A549 (cell line): ENCODE measurements at places on chromosomes 16 and 17.

DNA sequence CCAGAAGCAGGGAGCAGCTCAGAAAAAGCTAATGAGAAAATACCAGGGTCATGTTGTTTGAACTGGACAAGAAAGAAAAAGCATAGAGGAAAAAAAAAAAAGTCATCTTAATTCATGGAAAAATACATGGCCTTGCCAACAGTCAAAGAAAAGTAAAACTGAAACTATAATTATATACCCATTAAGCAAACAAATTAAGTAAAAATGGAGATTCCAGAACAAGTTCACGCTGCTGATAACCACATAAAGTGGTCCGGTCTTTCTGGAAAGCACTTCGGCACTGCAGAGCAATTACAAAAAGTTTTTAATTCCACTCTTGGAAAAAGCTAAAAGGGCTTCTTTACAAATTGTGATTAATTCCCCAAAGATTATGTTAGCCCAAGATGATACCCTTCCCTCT lies 12.4 kb upstream of the P2RX5 start:
- DNase-seq = no peak

DNA sequence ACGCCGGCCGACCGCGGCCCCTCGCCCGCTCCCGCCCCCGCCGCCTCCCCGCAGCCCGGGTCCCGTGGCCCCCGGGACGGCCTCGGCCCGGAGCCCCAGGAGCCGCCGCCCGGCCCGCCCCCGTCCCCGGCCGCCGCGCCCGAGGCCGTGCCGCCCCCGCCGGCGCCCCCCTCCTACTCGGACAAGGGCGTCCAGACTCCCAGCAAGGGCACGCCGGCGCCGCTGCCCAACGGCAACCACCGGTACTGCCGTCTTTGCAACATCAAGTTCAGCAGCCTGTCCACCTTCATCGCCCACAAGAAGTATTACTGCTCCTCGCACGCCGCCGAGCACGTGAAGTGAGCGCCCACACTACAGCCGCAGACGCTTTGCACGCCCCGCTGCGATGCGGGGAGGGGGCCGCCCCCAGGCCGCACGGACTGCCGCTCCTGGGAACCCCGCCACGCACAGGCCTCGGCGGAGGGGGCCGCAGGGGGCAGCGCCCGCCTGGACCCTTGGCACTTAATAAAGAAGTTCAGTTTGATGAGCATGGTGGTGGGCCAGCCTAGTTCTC lies 35.5 kb upstream of the ZC3H18 start:
- peak; percentile 69 for DNase-seq

- no peak for DNase-seq
Measured at GRCh38 chr16:400061-400591, 1.6 kb upstream of the DECR2 start.

- no peak for DNase-seq
Measured at GRCh38 chr17:42240201-42240600, 36.0 kb downstream of the STAT5B start.

- DNase-seq = no peak
Measured at GRCh38 chr17:39045948-39046679, 78.9 kb upstream of the FBXO47 start.

GRCh38 chr17:13462673-13463124 lies 139.0 kb downstream of the HS3ST3A1 start:
- no peak for DNase-seq

DNA sequence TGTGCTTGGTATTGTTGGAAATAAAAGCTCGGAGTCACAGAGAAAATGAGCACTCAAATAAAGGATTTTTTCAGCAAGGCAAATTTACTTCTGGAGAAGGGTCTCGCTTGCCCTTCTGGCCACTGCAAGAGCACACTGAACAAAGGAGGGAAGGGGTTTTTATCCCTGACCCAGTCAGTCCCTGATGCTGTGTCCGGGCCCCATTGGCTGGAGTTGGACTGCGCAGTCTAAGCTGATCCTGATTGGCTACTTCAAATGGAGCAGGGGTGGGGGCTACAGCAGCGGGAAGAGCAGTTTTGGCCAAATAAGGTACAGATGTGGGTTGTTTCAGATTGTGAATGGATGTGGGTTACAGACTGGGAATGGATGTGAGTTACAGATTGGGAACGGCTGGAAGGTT lies 4.3 kb upstream of the NLRP1 start:
- no peak for DNase-seq

GRCh38 chr17:81713004-81713555 lies 996 bp downstream of the SLC25A10 start:
- no peak for DNase-seq

GRCh38 chr17:73285603-73285908 lies 23.9 kb upstream of the CPSF4L start:
- no peak for DNase-seq

DNA sequence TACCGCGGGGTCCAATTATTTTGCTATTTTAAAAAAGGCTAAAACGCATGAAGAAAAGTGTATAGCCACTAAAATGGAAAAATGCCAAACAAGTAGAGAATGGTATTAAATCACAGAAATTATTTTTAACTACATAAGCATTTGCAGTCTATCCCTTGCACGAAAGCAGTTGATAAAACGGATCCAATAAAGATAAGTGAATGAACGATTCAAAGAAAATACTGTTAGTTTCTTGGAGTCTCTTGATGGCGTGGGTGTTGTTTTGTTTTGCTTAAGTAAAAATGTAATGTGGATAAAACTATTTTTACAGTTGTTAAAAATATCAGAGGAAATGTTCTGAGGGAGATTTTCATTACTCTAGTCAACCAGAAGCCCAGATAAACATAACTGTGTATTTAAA lies 9.3 kb downstream of the HS3ST3A1 start:
- DNase-seq = no peak

DNA sequence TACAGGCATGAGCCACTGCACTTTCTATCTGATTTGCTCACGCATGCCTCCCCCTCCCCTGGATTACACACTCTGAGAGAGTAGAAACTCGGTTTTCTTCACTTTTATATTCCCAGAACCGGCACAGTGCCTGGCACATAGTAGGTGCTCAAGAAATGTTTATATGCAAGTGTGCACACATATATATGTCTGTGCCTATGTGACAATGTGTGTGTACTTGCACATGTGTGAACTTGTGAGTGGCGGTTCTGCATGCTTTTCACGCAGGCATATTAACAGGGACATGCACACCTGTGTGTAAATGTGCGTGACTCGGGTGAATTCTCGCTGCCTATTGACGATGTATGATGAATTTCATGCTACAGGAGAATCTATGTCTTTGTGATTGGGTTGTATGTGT lies 22.1 kb upstream of the IL21R start:
- no peak for DNase-seq

DNA sequence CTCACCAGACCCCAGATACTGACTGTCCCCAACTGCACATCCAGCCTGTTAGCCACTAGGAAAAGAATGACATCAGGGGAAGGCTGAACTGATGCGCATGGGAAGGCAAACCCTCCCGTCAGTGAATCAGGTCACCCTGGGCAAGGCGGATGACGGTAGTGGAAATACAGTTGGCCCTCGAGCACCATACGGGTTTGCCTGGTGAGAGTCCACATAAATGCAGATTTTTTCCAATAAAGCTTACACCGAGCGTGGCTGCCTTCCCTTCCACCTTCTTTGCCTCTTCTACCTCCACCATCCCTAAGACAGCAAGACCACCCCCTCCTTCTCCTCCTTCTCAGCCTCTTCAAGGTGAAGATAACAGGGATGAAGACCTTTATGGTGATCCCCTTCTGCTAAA lies 236.1 kb upstream of the TNRC6C start:
- DNase-seq = no peak

DNA sequence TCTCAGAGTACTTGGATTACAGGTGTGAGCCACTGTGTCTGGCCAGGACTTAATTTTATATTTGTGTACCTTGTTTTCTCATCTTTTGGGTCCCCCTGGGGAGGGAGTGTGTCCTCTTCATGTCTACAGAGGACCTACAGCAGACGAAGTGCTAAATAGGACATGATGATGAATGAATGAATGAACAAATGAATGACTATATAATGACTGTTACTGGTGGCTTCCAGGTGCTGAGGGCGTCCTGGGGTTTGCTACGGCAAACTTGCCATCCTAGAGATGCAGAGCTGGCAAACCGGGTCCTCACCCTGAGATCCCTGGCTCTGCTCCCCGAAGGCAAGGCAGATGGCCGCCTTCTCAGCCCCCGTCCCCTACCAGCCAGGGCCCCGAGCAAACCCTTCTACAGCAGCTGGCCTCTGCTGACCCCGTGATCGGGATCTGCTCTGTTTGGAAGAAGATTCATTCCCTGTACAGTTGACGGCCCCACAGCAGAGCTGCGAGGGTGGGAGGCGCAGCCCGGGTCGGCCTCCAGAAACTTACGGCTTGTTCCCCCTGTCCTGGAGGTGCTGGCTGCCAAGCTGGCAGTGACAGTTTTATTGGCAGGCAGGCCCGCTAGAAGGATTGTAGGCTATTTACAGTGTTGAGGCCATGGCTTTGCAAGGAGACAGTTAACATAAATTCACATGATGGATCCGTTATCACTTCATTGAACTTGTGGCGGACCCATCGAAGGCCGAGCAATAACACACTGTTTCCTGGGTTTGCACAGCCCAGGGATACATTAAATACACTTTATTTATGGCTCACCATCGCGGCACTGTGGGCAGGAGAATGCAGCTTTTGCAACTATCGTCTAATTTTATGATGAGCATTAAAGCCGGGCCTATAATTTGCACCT lies 197.7 kb upstream of the GSE1 start:
- no peak for DNase-seq

- no peak for DNase-seq
Measured at GRCh38 chr16:80299416-80299815, 241.4 kb upstream of the DYNLRB2 start.

DNA sequence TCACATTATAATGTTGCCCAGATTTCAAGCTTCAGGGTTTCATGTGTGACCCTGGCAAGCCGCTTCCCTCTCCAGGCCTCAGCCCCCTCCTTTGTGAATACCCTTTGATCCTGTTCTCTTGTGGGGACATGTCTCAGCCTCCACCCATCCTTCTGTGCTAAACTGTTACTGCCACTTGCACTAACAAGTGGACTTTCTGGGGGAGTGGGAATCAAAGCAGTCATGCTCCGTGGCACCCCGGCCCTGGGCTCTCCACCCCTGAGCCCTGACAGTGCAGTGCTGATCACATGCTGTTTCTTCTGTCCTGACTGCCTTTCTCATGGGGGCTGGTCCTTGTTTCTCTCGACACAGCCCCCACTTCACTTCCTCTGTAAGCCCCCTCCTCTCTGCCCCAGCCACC lies 9.7 kb upstream of the DCAF7 start:
- no peak for DNase-seq

DNA sequence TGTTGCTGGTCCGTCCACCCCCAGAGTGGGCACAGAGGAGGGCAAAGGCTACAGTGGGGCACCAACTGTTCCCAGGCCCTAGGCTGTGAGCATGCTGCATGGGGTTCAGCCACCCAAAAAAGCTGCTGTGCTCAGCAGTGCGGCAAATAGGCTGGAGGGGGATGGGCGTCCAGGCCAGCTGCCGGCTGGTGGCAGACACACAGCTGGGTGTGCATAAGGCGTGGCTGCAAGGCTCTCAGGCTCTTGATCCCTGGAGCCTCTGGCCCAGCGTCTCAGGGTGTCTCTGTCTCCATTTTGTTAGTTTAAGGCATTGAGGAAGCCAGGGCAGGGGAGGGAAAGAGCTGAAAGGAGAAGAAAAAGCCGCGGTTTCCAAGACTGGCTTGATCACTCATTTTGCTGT lies 8.8 kb downstream of the RPL19 start:
- DNase-seq = no peak

GRCh38 chr17:54339731-54340130 lies 517.0 kb downstream of the KIF2B start:
- DNase-seq = no peak

DNA sequence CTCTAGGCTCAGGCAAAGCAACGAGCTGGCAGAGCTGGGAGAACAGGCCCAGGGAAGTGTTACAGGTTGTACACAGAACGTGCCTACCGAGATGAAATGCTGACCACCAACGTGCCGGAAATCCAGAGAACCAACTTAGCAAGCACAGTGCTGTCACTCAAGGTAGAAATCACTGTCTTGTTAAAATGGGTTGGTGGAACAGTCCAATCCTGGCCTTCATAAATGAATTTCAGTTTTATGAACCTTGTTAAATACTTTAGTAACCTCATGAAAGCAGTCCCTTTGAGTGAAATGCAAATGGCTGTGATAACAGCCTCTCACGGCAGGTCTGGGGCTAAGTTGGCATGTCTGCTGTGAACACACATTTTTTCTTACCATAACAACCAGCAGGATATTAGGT lies 29.0 kb downstream of the ETV4 start:
- no peak for DNase-seq

GRCh38 chr17:76024353-76024752 lies 2.8 kb downstream of the EVPL start:
- DNase-seq = no peak

- DNase-seq = no peak
Measured at GRCh38 chr16:10121491-10121890, 60.7 kb downstream of the GRIN2A start.

DNA sequence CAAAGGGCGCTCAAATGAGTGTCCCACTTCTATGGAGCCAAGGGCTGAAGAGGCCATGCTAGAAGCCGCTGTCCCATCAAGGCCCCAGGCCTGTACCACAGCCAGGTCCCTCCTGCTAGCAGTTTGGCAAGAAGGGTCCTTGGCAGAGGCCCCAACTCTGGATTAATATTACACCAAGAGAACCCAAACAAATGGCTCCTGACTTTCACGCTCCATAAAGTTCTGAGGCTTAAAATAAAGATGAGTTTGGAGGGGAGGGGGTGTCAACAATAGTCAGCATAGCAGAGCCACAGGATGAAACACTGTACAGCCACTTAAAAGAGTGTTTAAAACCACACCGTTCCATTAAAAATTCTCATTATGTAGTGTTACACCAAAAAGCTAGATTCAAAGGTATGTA lies 30.5 kb downstream of the CUEDC1 start:
- DNase-seq = no peak

DNA sequence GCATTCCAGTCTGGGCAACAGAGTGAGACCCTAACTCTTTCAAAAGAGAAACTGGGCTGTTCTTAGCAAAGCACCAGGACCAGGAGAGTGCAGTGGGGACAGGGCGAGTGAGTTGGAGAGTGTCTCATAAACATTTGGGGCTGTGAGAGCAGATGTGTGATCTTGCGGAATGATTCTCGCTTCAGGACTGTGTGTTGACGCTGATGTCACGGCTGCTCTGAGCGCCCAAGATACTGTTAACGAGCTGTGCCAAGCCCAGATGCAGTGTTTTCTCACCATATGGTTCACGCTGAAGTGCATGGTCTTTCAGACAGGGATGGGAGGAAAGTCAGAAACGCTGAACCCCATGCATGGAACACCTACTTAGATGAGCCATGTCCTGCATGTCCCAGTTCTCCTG lies 438.2 kb downstream of the HS3ST4 start:
- DNase-seq = no peak

- no peak for DNase-seq
Measured at GRCh38 chr17:43906951-43907424, 348 bp downstream of the MPP2 start.

GRCh38 chr17:7043497-7044198 lies at the start of gene SLC16A11:
TSS of gene SLC16A11 (minus strand) at chr17:7044092. CDS start at chr17:7043513, 579 bp downstream.
- DNase-seq = no peak

- DNase-seq = no peak
Measured at GRCh38 chr17:43660816-43661493, 767 bp downstream of the MEOX1 start.

- DNase-seq = no peak
Measured at GRCh38 chr17:37842401-37842800, 81.8 kb upstream of the TBC1D3K start.
